ENCODE measurements at places on chromosomes 7 and 10.

DNA sequence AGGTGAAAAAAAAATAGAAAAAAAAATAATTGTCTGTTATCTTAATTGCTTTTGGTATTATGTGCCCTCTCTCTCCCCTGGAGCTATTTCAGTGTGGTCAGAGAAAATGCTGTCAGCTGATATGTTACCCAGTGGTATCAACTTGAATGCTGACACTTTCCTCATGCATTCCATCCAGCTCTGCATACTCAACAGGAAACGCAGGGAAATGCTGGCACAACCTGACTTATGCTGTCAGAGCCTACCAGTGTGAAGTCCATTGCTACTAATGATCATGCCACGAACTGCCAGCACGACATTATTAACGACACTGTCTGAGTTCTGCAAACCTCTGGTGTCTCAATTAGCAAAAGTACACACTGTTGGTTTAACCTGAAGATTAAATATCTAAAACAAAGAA lies 182.8 kb downstream of the ZWINT start:
- DNase-seq: no peak

DNA sequence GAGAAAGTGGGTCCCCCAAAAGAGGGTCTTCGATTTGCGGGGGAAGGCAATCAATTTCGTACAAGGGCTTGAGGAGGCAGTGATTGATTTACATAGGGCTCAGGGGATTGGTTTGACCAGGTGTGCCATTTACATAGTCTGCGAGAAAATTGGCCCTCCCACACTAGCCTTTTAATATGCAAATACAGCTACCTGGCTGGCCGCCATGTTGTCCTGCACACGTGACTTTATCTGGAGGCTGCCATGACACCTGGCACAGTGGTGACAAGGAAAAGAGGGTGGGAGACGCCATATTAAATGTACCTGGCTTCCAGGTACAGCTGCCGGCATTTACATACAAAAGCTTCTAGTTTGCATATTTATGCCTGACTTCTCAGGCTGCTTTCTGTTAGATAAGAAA lies 1577.2 kb upstream of the LRRTM3 start:
- no peak for DNase-seq

DNA sequence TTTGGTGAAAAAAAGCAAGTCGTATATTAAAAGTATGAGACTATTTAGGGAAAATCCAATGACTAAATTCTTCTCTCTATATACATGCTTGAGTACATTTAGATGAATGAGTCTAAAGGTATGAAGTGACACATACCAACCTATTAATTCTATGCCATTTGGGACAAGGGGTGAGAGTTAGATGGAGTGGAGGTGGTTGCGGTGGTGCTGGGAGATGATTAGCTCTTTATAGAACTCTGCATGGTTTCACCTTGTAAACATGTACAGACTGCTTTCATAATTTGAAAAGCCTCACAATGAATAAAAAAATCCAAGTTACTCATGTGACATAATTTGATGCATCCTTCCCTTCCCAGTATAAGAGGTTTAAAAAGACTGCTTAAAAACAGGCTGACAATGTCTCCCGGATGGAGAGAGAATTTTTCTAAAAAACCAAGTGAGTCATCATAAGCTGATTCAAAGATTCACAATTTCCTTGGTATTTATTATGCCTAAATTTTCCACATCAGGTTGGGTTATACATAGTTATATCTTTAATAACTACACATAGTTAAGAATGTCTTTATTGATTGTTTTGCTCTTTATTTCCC lies 572.8 kb downstream of the REEP3 start:
- DNase-seq: no peak

GRCh38 chr7:155590215-155591018 lies 44.1 kb upstream of the CNPY1 start:
- peak; percentile 41 for DNase-seq

- DNase-seq: no peak
Measured at GRCh38 chr10:102322914-102323313, 72.6 kb upstream of the NFKB2 start.

- no peak for DNase-seq
Measured at GRCh38 chr10:62454687-62455397, 80.7 kb downstream of the ZNF365 start.

DNA sequence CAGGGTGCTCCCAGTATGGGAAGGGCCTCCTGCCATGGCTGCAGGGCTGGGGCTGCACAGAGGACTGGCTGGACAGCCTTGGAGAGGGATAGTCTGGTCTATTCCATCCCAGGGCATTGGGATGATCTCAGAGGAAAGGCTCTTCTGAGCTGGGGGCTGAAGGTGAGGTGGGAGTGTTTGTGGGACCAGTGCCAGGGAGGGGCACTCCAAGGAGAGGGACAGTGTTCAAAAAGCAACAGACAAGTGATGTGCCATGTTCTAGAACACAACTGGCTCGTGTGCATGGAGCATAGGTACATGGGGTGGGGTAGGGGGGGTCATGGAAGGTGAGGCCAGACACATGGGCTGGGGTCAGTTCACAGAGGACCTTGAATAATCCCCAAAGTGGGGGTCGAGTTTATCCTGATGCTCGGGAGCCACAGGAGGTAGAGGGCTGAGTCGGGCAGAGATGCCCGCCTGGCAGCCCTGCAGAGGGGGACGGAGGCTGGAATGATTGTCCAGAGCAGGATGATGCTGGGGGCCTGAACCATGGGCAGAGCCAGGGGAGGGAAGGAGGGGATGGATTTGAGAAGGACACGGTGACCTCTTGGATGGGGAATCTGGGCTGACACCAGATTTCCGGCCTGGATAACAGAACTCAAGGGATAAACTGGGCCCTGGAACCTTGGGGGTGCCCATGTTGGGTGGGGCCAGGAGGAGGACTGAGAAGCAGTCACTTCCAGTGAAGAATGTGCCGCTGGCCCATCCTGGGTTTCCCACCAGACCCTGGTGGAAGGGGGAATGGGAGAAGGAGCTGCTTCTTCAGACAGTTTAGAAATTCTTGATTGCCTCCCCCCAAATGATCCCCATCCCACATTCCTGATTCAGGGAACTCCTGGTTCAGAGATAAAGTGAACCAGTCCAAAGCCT lies 50.4 kb downstream of the NEURL1 start:
- DNase-seq: no peak

DNA sequence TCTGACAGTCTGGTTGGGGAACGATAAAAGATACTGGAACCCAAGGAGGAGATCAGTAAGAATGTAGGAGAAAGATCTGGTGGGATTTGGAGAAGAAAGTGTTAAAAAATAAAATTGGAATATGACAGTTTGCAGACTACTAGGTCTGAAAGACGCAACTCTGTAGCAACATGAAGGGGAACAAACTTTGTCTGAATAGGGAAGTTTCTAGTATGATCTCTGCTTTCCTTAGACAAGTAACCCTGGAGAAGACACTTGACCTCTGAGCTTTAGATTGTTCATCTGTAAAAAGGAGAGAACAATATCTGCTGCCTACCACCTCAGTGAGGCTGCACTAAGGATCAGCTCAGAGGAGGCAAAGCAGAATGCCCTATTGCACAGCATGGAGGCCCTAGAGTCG lies 3.0 kb upstream of the PRSS1 start:
- no peak for DNase-seq

DNA sequence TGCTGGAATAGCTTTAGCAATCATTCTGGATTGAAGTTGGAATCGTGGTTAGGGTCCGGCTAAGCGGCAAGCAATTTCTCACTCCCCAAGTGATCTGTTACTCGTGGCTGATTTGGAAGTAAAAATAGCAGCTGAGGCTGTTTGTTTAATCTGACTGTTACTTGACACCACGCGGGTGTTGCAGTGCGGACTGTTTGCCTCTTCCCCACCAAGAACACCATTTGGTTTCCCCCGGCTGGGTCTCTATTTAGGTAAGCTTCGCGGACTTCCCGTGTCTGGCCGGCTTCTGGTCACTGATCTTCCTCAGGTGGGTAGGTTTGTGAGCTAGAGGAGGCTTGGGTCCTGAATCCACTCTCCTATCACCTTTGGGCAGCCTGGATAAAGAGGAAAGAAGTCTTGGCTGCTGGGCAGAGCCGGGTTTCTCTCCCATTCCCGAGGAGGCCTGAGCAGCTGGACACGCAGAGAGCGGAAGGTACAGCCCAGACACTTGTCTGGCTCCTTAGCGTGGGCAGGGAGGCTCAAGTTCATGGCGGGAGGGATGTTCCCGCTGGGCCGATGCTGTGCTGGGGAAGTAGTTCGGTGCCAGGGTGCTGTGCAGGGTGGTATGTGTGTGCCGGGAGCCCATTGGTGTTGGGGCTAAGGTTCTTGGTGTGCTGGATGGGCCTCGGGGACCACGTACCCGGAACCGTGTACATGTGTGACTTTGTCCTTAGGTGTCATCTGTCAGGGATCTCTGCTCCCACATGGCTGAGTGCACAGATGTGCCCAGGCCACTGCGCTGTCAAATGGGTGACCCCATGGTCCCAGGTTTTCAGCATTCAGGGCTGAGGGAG lies at the start of gene C10orf71:
TSS of gene C10orf71 (plus strand) at position 188 of the 833 bp plus-strand sequence. CDS start 23,376 bp downstream, outside the sequence.
- DNase-seq: no peak

DNA sequence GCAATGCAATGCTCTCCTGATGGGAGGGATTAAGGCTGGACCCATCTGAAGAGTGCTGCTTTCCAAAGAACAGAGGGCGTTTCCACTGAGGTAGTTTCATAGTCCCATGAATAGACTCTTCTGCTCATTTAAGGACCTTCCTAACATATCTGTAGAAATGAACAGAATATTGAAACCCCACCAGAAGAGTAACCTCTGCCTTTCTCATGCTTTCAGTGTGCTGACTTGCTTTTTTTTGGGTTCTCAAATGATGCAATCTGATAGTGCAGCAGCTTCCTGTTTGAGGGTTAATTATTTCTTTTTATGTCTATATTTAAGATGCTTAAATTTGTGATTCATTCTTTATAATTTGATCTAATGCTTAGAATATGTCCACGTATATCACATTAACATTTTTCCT lies 82.2 kb downstream of the GATA3 start:
- DNase-seq: no peak

GRCh38 chr10:78247821-78248220 lies 214.2 kb downstream of the RPS24 start:
- DNase-seq: no peak

DNA sequence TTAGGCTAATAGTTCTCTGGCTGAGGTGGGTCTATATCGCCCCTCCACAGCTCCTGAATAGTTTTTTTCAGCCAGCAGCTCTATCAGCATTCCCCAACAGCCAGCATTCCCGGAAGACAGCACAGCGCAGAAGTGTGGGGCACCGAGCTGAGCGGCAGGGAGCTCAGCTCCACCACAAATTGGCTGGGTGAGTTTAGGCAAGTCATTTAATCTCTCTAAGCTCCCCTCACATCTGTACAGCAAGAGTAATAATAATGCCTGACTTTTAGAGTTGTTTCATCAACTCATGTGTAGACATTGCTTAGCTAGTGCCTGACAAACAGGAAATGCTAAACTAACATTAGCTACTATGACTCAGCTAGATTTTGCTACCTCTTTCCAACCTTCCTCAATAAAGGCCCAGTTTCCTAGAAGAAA lies 247.9 kb upstream of the PTN start:
- no peak for DNase-seq

DNA sequence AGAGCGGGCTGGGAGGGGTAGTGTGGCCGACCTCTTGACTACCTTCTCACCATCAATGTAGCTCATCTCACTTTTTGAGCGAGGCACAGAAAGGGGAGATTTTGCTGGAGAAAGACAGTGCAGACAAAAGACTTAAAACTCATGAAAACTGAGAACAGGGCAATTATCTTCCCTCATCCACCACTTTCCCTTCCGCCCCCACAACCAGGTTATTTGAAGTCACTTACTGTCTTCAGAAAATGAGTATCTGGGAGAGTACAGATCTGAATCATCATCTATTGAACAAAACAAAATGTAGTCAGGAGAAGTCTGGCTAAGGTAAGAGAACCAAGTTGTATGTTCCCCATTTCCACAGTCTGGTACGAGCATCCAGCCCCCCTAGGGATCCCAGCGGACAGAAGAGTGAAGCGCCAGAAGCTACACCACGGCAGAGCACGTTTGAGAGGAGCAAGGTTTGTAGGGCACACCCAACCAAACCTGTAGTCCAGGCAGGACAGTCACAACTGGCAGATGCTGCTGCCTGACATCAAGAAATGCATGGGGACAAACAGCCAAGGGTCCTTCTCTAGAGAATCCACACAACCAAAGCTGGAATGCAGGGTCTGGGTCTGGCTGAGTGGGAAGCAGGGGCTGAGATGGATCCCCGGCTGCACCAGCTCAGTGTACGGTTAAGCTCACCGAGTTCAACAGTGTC lies 93.4 kb upstream of the PDLIM1 start:
- no peak for DNase-seq

DNA sequence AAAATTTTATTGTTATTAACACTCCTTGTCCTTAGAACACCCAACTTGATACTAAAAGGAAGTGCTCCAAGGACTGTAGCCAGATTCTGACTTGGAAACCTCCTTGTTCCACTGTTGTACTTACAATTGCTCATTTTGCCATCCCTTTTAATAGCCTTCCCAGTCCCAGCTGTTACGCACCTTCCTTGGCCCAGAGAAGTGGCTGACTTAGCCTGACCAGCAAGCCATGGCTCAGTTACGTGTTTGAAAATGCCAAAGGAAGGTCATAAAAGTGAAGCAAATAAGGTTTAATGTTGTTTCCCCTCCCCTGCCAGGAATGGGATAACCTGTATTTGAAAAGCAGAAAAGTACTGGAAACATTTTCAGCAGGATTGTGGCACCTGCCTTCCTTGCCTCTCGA lies 3.7 kb upstream of the ANKRD1 start:
- DNase-seq: no peak

DNA sequence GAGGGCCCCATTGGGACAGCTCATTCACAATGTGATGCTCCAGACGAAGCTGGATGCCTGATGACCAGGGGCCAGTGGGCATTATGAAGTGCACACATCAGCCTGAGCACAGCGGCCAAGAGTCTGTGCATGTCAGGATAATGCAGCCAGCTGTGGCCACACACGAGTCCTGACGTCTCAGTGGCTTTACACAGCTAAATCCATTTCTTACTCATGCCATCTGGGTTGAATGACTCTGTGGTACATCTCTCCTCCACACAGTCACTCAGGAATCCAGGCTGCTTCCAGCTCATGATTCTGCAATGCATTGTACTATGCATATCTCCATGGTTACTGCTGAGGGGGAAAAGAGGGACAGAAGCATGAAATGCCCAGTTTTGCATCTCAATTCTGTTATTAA lies 123.6 kb downstream of the PRLHR start:
- DNase-seq: no peak

DNA sequence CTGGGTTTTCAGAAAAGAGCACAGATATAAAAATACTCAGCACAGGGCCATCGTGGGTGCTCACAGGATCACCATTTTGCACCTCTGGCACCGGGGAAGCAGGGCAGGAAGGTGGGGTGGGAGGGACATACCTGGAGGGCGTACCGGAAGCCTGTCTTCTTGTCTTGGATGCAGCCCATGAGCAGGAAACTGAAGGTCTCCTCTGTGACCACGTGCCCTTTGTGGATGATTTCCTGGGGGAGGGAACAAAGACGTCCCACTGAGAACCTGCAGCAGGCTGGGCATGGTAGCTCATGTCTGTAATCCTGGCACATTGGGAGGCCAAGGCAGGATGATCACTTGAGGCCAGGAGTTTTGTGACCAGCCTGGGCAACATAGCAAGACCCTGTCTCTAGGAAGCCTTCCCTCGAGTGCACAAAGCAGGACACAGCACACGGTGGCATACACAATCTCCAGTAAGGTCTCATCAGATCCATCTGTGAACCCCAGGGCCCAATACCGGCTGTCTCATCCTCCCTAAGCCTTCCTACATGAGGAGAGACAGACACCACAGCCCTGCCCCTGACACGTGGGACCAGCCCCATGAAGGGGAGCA lies 9.5 kb downstream of the PTCD1 start:
- no peak for DNase-seq
